Activated CD8-positive, alpha-beta memory T cell treated with anti-CD3 and anti-CD28 coated beads, Interleukin-2, amount 10 ng/mL, durations not matched to agents 7 days and 5 days (primary cell): ENCODE measurements at places on chromosomes 12 and 14.

DNA sequence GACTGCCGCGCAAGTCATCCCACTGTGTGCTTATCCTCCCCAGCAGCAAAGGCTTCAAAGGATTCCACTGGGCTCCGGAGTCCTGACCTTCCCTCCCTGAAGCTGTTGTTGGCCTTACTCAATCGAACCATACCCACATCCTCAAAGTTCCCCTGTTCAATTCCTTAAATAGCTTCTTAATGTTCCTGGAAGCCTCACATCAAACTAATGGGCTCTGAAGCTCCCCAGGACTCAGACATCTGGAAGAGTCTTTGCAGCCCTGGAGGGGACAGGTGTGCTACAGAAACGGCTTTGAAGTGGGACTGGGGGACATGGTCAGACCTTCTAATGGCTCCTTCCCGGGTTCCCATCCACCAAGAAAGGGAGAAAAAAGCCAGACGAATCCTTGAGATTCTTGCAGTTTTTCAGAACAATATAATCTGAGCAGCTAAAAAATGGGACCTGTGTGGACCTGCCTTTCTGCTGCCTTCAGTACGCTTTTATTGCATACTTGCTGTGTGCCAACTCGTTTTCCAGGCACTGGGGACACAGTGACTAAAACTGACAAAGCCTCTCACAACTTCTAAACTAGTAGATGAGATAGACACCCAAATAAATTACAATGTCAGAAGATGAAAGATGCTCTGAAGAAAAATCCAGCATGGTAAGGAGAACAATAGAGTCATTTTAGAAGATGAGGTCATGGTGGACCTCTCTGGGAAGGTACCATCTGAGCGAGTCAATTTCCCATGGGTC is 204.5 kb downstream of the MON2 start:
- no peak overlapping the region for H3K27ac ChIP-seq
- H3K4me3 ChIP-seq: no peak overlapping the region
- no peak for DNase-seq
- H3K4me1 ChIP-seq: no peaks in the 10 kb centered on the region

GRCh38 chr14:104582662-104583061 is 3.1 kb downstream of the C14orf180 start:
- no peak for DNase-seq
- H3K4me1 ChIP-seq: no peaks in the 10 kb centered on the region
- no peaks in the 10 kb centered on the region for H3K36me3 ChIP-seq
- H3K27ac ChIP-seq: no peak overlapping the region
- no peak overlapping the region for H3K4me3 ChIP-seq

- H3K4me1 ChIP-seq: no peaks in the 10 kb centered on the region
- DNase-seq: no peak
- no peak overlapping the region for H3K27ac ChIP-seq
- no peaks in the 10 kb centered on the region for H3K36me3 ChIP-seq
- H3K27me3 ChIP-seq: no peaks in the 10 kb centered on the region
- no peak overlapping the region for H3K4me3 ChIP-seq
Observed at GRCh38 chr12:73677520-73678291, 859.9 kb upstream of the ATXN7L3B start.

- H3K4me3 ChIP-seq: no peak overlapping the region
- DNase-seq: no peak
- no peak overlapping the region for H3K27ac ChIP-seq
- peaks cover 28% of the 10 kb centered on the region for H3K27me3 ChIP-seq
- H3K4me1 ChIP-seq: peaks cover 23% of the 10 kb centered on the region
- H3K36me3 ChIP-seq: no peaks in the 10 kb centered on the region
Observed at GRCh38 chr12:30792648-30793499, 38.1 kb upstream of the CAPRIN2 start.

DNA sequence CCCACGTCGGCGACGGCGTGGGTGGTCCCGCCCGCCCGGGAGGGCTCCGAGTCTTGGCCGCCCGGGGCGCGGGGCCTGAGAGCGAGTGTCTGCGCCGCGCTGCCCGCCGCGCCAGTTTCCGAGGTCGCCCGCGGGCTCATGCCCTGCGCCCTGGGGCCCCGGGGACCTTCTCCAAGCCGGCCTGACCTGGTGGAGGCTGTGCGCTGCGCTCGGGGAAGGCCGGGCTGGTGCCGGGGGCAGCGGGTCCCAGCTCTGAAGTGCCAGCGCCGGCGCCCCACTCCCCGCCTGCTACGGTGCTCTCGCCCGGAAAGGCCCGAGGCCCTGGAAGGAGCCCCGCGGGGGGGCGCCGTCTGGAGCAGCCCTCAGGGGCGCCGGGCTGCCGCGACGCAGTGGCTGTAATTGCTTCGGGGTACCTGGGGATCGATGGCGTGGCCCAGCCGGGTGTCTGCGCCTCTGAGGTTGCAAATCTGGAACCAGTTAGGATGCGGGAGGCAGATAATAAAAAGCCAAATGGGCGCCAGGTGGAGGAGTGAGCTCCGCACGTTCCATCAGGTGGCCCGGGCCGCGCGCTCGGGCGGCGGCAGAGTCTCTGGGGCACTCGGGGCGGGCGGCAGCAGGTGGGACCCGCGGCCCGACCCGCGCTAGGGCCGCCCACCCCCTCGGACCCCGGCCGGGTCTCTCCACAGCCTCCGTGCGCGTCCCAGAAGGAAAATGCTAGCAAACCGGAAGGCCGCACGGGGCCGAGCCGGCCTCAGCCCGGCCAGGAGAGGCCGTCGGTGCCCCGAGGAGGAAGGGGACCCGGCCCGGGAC is 102.3 kb upstream of the DIO3 start:
- H3K27me3 ChIP-seq: peaks cover 51% of the 10 kb centered on the region
- peaks cover 2% of the 10 kb centered on the region for H3K4me1 ChIP-seq
- no peak for DNase-seq
- no peak overlapping the region for H3K27ac ChIP-seq
- no peak overlapping the region for H3K4me3 ChIP-seq

DNA sequence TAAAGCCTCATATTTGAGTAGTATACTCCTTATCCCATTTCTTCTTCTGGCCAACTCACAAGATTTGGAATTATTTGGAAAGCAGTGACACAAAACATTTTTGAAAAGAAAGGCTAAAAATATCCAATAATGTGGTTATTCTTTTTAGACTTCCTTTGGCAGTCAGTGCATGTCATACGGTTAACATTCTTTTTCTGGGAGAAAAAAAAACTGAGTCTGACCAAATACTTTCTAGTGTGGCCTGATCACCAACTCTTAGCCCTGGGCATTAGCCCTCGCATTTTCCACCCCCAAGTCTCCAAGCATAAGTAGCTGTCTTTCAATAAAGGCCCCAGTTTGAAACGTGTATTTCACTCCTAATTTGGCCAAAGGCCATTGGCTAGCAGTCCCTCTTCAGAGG is 5.9 kb downstream of the RASSF3 start:
- peaks cover 47% of the 10 kb centered on the region for H3K4me1 ChIP-seq
- no peaks in the 10 kb centered on the region for H3K27me3 ChIP-seq
- H3K36me3 ChIP-seq: peaks cover 34% of the 10 kb centered on the region
- DNase-seq: no peak
- H3K4me3 ChIP-seq: no peak overlapping the region

DNA sequence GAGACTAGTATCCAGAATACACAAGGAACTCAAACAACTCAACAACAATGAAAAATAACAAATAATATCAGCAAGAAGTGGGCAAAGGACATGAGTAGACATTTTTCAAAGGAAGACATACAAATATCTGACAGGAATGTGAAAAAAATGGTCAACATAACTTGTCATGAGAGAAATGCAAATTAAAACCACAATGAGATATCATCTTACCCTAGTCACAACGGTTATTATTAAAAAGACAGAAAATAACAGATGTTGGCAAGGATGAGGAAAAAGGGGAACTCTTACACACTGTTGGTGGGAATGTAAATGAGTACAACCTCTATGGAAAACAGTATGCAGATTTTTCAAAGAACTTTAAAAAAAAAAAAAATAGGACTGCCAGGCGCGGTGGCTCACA is 20.4 kb downstream of the VWF start:
- DNase-seq: no peak
- peaks cover 3% of the 10 kb centered on the region for H3K4me1 ChIP-seq
- no peaks in the 10 kb centered on the region for H3K36me3 ChIP-seq
- H3K27ac ChIP-seq: no peak overlapping the region

- no peak overlapping the region for H3K27ac ChIP-seq
- no peak overlapping the region for H3K4me3 ChIP-seq
- H3K36me3 ChIP-seq: no peaks in the 10 kb centered on the region
- H3K4me1 ChIP-seq: peaks cover 12% of the 10 kb centered on the region
Observed at GRCh38 chr12:104866291-104866690, 91.8 kb downstream of the SLC41A2 start.

DNA sequence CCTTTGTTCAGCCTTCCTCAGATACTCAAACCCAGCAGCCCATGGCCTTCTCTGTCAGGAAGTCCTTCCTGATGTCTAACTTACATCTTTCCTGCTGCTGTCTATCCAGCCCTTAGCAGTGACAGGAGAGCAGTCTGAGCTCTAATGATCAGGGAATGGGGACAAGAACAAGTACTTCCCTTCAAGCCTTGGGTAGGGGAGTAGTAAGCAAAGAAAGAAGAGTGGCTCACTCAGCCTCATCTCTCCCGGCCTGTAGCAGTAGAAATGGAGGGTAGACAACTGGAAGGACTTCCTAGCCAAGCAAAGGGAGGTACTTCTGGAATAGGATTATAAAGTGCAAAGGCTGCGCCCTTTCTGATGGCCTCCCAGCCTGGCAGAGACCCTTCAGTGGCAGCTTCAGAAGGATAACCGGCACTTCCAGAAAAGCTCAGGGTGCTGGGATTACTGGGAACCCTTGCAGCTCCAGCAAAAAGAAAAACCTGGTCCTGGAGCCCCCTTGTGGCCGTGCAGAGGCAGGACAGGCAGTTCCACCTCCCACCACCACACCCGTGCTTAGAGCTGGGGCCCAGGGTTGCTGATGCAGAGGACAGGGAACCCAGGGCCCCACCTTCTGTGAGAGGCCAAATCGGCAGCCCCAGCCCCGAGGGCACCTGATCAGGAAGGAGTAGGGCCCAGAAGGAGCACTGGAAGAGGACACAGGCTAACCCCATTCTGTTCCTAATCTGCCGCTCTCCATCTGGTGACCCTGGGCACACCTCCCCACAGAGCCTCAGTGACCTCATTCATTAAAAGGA is 12.4 kb upstream of the SMUG1 start:
- DNase-seq: peak; percentile 69
- no peak overlapping the region for H3K27ac ChIP-seq
- H3K36me3 ChIP-seq: no peaks in the 10 kb centered on the region
- peaks cover 62% of the 10 kb centered on the region for H3K27me3 ChIP-seq

DNA sequence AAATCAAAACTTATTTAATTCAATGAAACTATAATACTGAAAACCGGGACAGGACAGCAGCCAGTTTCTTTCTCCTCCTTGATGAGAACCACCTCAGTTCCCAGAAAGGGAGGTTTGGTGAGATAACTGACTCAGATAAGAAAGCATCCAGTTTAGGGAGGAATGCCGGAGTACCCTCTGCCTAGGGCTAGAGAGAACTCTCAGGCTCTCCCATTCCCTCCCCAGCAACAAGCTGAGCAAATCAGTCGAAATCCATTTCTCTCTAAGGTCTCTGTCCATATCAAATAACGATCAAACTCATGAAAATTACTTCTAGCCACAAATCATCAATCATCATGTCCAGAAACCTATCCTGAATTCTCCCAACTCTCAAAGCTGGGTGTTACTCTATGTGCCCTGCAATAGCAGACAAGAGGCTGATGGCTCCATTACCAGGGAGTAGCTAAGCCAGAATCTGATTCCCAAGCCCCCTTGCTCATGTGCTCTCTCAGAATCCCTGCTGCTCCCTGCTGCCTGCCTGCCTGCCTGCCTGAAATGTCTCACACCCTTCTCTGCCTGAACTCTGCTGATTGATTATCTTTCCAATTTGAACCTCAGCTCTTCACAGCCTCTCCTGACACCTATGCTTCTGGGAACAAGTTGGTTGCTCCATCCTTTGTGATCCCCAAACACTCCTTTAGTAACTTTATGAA is 49.4 kb downstream of the SLC25A47 start:
- peak overlapping the region; percentile 92 for H3K27ac ChIP-seq
- no peak for DNase-seq
- H3K4me3 ChIP-seq: peak overlapping the region; percentile 85
- no peaks in the 10 kb centered on the region for H3K27me3 ChIP-seq
- H3K4me1 ChIP-seq: peaks cover 72% of the 10 kb centered on the region
- peaks cover 63% of the 10 kb centered on the region for H3K36me3 ChIP-seq

GRCh38 chr14:56098021-56098420 is 20.2 kb upstream of the PELI2 start:
- no peaks in the 10 kb centered on the region for H3K36me3 ChIP-seq
- no peak overlapping the region for H3K27ac ChIP-seq
- no peaks in the 10 kb centered on the region for H3K4me1 ChIP-seq
- no peak for DNase-seq

- no peak overlapping the region for H3K27ac ChIP-seq
- no peak for DNase-seq
- no peaks in the 10 kb centered on the region for H3K4me1 ChIP-seq
- no peak overlapping the region for H3K4me3 ChIP-seq
Observed at GRCh38 chr12:124363353-124363965, 68.6 kb downstream of the RFLNA start.

- no peak overlapping the region for H3K27ac ChIP-seq
- peaks cover 38% of the 10 kb centered on the region for H3K27me3 ChIP-seq
- no peaks in the 10 kb centered on the region for H3K4me1 ChIP-seq
Observed at GRCh38 chr14:72291908-72292688, 359.9 kb downstream of the RGS6 start.

GRCh38 chr14:96710060-96710666 is 87.0 kb upstream of the VRK1 start:
- H3K36me3 ChIP-seq: no peaks in the 10 kb centered on the region
- peaks cover 2% of the 10 kb centered on the region for H3K4me1 ChIP-seq
- peaks cover 24% of the 10 kb centered on the region for H3K27me3 ChIP-seq
- no peak overlapping the region for H3K4me3 ChIP-seq
- DNase-seq: no peak

GRCh38 chr12:123278101-123278627 is 6.5 kb upstream of the CDK2AP1 start:
- H3K27ac ChIP-seq: peak overlapping the region; percentile 73
- H3K4me1 ChIP-seq: peaks cover 6% of the 10 kb centered on the region
- no peaks in the 10 kb centered on the region for H3K27me3 ChIP-seq
- DNase-seq: no peak

DNA sequence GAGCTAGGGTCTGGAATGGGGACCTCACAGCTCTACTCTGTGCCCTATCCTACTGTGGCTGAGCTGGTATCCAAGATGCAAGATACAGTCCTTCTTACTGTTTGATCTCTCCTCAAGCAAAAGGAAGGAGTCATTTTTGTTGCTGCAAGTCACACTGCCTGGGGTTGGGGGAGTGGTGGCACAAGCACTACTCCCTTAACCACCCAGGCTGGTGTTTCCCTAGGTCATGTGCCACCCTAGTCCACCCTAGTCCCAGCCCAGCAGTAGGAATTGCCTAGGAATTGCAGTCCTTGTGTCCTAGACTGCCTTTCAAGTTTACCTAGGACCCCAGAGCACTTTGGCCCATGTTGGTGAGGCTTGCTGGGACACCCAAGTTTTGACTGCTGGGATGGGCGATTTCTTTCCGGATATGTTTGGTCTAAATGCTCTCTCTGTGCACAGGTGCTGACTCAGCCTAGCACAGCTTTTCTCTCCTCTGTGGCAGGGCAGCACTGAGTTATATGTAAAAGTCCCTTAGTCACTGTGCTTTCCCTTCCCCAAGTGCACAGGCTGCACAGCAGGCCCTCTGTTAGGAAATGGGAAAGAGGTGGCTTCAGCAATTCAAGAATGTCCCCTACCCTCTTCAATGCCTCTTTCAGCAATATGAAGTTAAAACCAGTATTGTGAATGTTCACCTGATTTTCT is 54.9 kb downstream of the SLC6A15 start:
- H3K4me1 ChIP-seq: no peaks in the 10 kb centered on the region
- no peak overlapping the region for H3K27ac ChIP-seq
- DNase-seq: no peak
- H3K27me3 ChIP-seq: peaks cover 3% of the 10 kb centered on the region
